ENCODE measurements at places on chromosomes 5 and 9.

DNA sequence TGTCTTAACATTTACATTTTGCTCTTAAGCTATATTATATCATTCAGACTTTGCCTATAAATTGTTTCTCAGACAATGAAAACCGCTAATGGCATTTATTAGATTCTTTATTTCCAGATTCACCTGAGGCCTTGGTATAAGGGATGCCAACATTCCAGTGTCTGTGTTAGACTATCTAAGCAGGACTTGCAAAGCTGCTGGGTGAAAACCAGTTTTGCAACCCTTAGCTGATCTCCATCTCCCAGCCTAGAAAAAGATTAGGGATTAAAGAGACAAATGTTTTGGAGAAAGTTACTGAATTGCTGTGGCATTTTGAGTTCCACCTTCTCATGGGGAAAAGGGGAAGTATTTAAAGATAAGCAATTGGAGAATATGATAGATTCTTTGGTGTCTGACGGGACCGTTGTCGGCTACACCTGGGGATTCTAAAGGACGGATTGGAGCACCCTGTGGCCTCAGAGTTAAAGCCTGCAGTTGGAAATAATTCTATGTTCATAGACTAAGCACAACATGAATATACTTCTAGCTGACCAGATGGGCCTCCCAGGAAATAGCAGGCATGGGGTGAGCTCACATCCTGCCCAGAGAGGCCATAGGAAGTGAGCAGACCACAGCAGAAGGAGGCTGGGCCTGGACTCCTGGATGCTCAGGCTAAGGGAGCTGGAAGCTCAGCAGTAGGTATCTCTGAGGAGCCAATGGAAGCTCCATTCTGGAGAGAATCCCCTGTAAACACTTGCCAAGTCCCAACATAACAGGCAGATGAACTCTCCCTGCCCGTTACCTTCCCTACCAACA is 21.8 kb downstream of the ENTREP1 start:
- no peak for DNase-seq

- no peak for DNase-seq
Measured at GRCh38 chr9:9538356-9538755, 1074.4 kb downstream of the PTPRD start.

DNA sequence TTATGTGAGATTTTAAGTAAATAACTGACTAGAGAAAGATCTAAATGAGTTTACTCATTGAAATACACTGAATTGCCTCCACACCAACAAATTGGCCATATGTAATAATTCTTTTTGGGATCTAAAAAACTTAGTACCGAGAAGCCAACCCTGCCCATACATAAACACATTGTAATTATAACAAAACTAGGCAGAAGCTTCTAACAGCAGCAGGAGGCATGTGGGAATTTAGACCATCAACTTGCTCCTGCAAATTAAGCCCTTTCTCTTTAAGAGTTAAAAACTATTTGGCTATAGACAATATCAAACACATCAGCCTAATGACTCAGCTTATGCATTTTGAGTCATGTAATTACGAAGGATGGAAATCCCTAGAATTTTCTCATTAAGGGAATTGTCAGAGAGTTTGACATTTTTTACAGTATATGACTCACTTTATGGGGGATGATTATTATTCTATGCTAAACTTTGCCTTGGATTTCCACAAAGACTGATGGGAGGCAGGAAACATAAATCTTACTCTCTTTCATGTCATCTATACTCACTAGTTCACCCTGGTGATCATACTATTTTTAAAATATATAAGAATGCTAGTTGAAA is 1.0 kb downstream of the IL7R start:
- no peak for DNase-seq

DNA sequence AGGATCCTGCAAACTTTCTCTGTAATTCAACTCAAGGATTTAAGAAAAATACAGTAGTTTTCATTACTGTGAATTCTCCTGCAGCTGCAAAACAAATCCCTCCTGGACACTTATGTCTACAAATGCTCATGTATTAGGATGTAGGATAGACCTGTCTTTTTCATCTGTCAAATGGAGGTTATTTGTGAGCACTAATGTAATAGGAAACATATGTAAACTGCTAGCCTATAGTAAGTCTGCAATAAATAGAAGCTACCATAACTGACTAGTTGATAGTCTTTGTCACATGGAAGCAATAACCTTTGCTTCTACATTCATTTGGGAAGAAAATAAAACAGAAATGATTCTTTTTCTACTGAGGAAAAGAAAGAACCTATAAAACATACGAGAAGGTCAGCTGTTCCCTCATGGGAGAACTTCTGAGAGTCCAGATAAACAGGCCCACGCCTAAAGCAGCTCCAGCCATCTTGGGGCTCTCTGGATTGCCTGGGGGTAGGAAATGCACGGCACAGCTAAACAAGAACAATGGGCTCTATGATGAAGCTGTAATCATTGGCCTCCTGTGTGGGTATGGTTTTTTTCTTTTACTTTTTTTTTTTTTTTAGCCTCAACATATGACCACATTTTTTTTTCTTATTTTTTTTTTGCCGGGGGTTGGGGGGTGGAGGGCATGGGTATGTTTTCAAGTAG is 6.2 kb downstream of the KCNV2 start:
- no peak for DNase-seq

DNA sequence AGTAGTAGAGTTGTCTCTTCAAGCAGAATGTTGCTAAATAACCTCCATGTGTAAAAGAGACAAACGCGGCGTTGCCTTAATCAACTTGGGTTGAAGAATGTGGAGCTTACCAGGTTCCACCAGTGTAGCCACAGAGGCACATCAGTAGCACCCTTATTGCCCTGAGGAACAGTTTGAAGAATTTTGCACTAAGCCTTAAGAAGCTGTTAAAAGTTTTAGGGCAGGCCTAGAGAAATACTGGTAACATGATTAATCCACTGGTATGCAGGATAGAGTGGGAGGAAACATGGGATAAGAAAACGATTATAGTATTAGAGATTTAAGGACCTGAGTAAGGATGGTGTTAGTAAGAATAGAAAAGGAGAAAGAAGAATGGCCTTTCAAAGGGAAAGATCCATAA is 100.6 kb downstream of the ZCCHC7 start:
- DNase-seq = no peak

Data from NCI-H2081 treated with DMSO at 0.1 percent for 48 hours (cell line).